ENCODE measurements at places on chromosomes 16 and 17.

- DNase-seq: no peak
Measured at GRCh38 chr16:69724414-69724873, 1.9 kb downstream of the NQO1 start.

DNA sequence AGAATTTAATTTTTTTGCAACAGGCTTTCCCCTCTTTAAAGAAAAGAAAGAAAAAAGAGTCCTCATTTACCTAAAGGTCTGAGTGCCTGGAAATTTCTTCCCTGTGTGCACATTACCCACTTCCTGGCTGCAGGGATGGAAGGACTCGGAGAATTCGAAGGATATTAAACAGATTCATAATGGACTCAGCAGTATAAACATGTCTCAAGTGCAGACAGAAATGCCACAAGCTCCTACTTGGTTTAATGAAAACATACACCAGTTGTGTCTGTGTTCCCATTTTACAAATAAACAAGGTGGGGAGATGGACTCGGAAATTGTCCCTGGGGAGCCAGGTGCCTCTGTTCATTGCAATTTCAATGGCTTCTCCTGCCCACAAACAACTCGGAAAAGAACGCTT, 47.2 kb downstream of the MEOX1 start:
- no peak for DNase-seq

- no peak for DNase-seq
Measured at GRCh38 chr17:45688820-45689219, 95.3 kb upstream of the CRHR1 start.

DNA sequence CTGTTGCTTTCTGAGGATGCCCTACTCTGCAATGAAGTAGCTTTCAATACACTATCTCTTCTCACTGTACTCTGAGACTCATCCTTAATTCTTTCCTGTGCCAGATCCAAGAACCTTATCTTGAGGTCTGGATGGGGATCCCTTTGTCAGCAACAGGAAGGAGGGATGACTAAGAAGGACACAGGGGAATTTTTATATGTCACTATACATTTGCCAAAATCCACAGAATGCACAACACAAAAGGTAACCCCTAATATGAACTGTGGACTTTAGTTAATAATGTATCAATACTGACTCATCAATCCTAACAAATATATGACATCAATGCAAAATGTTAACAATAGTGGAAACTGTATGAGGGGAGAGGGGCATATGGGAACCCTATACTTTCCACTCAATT, 4.7 kb upstream of the RBBP6 start:
- DNase-seq: no peak

GRCh38 chr16:76287466-76287865, 10.3 kb downstream of the CNTNAP4 start:
- DNase-seq: no peak

GRCh38 chr16:70470927-70471341, 16.5 kb downstream of the FCSK start:
- peak; percentile 83 for DNase-seq

GRCh38 chr16:71453036-71453435, 9.0 kb downstream of the ZNF23 start:
- DNase-seq: no peak

- DNase-seq: no peak
Measured at GRCh38 chr16:51449441-51449840, 298.4 kb upstream of the SALL1 start.

- DNase-seq: no peak
Measured at GRCh38 chr16:26672206-26672605, 394.5 kb upstream of the C16orf82 start.

Measured in WERI-Rb-1 (cell line).